ENCODE measurements at places on chromosomes 11 and 22. TPM values are rescaled to one million over a fixed set of nuclear protein-coding genes. Genes with fewer than 3 reads are reported as not detected.
A peak's percentile ranks its signal among the peaks of the same experiment; 100 is the strongest.

DNA sequence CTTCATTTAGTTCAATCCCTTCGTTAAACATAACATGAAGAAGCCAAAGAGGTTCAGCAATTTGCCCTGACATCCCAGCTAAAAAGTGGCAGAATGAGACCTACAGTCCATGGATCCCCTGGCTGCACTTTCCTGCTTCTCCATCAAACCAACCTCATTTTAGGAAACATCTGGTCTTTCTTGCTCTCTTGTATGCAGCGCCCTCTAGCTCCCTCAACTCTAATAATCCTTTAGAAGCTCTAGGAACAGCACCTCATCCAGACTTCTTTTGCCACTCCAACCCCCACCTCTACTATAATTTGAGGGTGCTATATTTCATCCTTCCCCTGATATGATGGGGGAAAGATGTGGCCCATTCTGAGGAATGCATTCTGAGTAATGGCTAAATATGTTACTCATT is 7.4 kb downstream of the CNTF start:
- no peak for DNase-seq
- H3K27ac ChIP-seq = no peak overlapping the region

DNA sequence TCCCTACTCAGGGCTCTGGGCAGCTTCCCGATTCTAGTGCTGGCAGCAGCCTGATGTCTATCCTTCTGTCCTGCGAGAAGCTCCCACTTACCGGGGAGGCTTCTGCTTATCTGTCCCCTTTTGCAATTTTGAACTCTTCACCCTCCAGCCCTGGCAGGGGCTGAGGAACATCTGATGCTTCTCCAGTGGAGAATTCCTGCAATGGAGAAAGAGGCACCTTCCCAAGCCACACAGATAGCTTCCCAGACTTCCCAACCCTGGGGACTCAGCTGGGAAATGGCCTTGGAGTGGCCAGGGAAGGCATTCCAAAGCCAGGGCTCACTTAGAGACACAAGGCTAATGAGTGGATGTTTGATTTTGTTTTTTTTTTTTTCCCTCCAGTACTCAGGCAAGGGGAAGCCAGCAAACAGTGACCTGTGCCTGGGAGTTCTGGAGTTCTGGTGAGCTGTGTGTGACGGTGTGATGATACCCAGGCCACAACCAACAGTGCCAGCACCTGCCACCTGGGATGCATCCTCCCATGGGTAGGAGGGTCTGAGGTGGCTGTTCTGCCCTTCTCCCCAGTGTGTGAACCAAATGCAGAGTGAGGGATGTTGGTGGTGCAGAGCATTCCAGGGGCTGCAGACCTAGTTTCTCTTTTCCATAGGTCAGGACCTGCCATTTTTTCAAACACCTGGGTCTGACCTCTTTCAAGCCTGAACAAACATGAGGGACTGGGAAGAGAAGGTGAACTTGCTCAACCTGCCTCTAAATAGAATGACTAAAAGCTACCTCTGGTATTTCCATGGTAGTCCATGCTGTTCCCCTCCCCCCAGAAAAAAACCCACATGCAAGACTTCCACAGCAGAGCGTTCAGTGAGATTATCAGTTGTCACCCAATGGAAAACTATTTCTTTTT is 95.1 kb downstream of the CCDC81 start:
- no peaks in the 10 kb centered on the region for H3K36me3 ChIP-seq
- no peak overlapping the region for H3K27ac ChIP-seq
- H3K4me3 ChIP-seq = no peak overlapping the region
- no peak for DNase-seq
- no peaks in the 10 kb centered on the region for H3K27me3 ChIP-seq

The C11orf98 gene
- 19.0 TPM for total RNA-seq

DNA sequence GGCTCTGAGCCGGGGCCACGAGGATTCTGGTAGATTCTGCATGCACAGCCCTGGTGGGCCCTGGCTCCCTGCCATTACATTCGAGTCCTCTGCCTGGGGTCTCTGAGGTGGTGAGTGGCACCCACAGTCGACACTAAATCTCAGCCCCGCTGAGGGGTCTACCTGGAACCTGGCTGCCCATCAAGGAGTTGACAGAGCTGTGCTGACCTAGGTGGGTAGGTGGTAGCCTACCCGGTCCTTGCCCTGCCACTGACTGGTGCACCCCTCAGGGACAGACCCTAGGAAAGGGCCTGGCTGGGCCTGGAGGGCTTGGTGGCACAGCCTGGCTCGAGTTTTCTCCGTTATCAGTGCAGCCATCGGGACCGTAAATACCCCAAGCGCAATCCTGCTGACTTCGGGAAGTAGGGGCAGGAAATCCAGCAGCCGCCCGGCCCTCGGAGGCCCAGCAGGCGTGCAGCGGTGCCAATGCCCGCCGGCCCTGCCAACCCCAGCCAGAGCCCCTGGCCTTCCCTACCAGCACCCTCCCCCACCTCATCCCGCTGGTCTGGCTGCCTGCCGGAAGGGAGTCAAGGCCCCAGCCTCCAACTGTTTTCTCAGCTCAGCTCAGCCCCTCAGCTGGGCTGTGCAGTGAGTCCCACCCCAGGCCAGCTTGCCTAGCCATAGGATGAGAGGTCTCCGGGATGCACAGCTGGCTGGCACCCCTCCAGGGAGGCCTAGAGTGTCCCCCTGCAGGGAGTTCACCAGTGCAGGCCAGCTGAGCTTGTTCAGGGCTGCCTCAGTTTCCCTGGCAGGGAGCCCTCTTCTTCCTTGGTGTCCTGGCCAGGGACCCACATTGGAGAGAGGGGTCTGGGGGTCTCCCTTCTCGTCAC is 80.4 kb upstream of the KCNQ1OT1 start:
- H3K4me1 ChIP-seq = peaks cover 35% of the 10 kb centered on the region
- no peak overlapping the region for H3K4me3 ChIP-seq
- peak overlapping the region; percentile 84 for H3K27ac ChIP-seq

The NRIP3 gene
- 0.28 TPM for total RNA-seq

- no peak overlapping the region for H3K4me3 ChIP-seq
- H3K27ac ChIP-seq = no peak overlapping the region
- H3K27me3 ChIP-seq = no peaks in the 10 kb centered on the region
- DNase-seq = no peak
- no peaks in the 10 kb centered on the region for H3K4me1 ChIP-seq
Observed at GRCh38 chr11:36109850-36110606, 166.2 kb downstream of the LDLRAD3 start.

- H3K4me3 ChIP-seq = no peak overlapping the region
- H3K27me3 ChIP-seq = no peaks in the 10 kb centered on the region
- H3K36me3 ChIP-seq = no peaks in the 10 kb centered on the region
- H3K27ac ChIP-seq = no peak overlapping the region
- no peak for DNase-seq
Observed at GRCh38 chr11:78684377-78684776, 109.7 kb upstream of the NARS2 start.

Measured in pancreas (tissue), 10 donors.